ENCODE measurements at places on chromosomes 6 and 20. TPM values are rescaled to one million over a fixed set of nuclear protein-coding genes. Genes with fewer than 3 reads are reported as not detected.

GRCh38 chr6:74253261-74253660 lies 557.3 kb downstream of the CD109 start:
- DNase-seq, result no peak

Gene ESR1
- total RNA-seq, result 9.4 TPM

DNA sequence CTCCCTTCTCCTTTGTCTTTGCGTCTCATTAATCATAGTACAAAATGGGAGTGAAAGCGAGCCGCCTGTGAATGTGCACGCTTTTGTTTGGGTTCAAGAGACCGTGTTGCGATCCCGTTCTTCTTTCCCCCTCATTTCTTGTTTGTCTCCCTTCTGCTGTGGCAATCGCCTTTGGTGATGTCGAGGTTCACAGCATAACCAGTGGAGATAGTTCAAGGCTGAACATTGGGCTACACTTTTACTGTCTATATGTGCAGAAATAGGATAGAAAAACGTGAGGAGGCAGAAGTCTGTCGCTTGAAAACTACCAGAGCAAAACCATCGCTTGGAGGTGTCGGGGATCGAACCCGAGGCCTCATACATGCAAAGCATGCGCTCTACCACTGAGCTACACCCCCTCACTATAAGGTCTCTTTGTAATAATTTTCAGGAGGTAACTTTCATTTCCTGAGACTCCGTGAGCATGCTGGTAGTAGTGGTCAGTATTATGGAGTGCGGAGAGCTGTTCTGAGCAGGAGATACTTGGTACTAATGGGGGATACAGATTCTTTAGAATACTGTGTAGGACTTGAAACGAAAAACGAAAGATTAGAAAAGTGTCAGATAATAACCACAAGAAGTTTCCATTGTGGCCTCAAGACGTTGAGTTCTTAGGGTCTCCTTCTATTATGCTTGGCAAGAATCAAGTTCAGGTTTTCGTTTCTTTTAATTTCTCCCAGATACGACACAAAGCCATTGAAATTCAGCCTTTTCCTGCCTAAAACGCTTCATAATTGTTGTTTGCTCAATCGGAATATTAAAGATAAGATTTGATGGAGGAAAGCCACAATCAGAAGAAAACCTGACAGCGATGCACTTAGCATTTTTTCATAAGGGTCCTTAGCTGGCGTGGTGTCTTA lies 106.6 kb downstream of the TRIM27 start:
- no peak for DNase-seq

DNA sequence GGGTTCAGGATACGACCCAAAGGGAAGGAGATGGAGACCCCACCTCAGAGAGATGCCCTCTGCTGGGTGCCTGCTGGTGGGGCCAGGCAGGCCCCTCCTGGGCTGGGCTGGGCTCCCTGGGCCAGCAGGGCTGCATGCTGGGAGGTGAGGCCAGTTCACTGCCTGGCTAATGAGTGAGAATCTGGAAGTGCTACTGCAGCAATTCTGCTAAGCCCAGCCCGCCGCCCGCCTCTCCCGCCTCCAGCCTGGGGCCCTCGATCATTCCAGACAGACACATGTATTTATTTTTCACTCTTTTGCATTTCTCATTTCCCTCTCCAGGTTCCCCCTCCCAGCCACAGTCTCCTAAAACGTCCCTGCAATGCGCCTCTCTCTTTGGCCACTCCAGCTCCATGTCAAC lies 79.6 kb downstream of the CDH22 start:
- no peak for DNase-seq

DNA sequence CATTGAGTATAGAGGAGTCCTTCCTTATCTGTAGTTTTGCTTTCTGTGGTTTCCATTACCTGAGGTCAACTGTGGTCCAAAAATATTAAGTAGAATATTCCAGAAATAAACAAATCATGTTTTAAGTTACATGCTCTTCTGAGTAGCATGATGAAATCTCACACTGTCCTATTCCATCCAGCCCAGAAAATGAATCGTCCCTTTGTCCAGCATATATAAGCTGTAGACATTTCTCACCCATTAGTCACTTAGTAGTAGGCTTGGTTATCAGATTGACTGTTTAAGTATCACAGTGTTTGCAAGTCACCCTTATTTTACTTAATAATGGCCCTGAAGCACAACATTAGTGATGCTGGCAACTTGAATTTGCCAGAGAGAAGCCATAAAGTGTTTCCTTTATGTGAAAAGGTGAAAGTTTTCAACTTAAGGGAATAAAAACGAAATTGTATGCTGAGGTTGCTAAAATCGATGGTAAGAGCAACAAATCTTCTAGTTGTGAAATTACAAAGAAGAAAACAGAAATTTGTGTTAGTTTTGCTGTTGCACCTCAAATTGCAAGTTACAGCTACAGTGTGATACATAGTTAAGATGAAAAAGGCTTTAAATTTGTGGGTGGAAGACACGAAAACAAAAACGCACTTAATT lies 198.6 kb upstream of the SIM1 start:
- no peak for DNase-seq

DNA sequence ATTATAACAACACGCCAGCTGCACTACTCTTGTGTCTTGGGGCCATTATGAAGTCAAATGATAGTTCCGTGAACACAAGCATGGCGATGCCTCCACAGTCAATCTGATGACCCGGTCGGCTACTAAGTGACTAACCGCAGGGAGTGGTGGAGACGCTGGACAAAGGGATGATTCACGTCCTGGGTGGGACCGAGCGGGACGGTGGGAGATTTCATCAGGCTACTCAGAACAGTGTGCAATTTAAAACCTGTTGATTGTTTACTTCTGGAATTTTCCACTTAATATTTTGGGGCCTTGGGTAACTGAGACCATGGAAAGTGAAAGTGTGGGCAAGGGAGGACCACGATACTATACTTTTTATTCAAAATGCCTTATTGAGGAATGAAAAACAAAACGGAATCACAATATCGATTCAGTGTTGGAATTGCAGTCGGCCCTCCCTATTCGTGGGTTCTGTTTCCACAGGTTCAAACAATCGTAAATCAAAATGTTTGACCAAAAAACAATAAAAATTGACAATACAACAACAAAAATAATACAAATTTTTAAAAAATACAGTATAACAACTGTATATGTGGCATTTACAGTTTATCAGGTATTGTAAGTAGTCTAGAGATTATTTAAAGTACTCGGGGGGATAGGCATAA lies 66.5 kb downstream of the MYLK4 start:
- DNase-seq, result no peak

Gene GSTA2
- not detected for total RNA-seq

Gene TOX2
- total RNA-seq, result 1.1 TPM

Gene TMEM217
- total RNA-seq, result 0.56 TPM

GRCh38 chr6:8182902-8183665 lies 80.7 kb upstream of the EEF1E1 start:
- no peak for DNase-seq

DNA sequence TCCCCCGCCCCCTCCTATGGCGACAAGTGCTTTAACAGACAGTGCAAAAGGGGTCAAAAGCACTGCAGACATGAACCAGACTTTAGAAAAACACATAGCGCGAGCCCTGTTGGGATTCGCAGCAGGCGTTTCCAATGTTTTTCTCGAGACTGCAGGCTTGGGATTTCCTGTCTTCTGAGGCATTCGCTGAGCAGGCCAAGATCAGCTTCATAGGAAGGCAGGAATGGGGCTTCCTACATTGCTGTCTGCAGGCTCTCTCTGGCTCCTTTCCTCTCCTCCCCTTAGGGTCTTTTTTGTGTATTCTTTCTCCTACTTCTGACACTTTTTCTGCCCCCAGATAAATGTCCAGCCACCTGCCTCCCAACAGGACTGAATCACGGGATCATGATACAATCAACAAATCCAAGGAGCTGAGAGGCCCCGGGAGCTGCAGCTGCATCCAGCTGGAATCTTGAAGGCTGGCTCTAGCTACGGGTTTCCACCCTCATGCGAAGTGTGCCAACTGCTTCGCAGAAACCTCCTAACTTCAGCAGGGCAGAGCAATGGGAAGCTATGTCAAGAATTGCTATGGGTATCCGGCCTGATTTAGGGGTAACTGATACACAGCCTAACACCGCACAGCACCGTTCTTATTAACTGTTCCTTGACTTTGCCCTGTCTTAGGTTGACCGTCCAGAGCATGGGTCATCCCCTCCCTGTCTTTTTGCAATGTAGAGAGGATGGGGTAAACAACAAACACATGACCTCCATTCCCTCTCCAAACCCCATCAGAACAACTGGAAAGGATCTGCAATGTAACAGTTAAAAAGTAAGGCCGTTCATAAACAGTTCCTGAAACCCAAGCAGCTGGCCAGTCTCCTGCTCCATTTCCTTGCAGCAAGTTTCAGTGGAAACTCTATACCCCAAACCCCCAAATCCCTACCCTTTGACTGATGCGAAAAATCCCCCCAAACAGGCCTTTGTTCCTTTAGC lies 31.5 kb downstream of the SNX5 start:
- no peak for DNase-seq

- DNase-seq, result peak; percentile 86
These were observed 61.3 kb upstream of the EPB41L1 start for GRCh38 chr20:36093025-36093803.

GRCh38 chr20:17969884-17970409 lies 1.1 kb downstream of the MGME1 start:
- DNase-seq, result no peak

DNA sequence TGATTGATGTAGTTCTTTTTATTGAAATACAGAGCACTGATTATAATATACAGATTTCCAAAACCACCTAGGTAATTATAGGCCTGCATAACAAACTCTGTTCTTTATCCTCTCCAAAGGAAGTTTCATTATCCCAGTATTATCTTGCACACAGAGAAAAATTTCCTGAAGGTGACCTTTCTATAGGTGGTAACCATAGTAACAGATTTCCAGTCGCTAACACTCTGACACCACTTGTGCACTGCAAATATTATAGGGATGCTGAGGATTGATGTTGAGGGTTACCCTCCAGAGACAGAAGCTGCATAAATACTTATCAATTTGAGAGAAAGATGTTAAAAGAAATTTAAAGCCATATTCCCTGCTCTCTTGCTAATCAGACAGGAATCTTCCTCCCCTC lies 274.5 kb upstream of the NRSN1 start:
- no peak for DNase-seq

DNA sequence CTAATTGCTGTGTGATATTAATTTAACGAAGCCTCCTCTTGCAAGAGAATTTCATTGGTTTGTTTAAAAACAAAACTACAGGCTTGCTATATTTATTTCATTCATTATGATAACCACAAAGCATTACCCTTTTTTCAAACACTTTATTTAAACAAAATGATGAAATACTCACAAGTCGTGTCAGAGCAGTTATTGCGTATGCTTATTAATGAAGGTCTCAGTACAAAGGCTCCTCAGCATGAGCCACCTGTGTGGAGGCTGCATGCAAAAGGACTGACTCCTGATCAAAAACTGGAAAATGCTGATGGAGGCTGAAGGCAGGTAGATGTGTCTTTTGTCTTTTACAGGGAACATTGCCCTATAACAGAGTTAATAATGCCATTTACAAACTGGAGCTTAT lies 130.5 kb downstream of the CRYBG1 start:
- DNase-seq, result no peak

- no peak for DNase-seq
These were observed 49.3 kb upstream of the MTRF1L start for GRCh38 chr6:153051801-153052200.

GRCh38 chr20:931401-931800 lies 15.3 kb upstream of the ANGPT4 start:
- DNase-seq, result no peak

DNA sequence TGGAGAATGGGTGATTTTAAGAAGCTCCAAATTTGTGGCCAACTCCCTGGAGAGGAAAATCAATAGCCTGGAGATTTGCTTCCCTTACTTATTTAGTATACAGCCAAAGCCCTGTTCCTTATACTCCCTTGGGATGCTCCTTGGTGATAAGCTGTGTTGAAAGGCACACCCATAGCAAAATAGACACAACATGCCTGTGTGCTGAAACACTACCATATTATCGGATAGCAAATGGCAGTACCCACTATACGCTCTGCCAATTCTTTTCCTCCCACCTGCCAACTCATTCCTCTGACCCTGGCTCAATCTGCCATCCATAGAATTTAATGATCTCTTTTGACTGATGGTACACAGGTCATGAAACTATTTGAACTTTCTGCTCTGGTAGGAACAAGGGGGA lies 98.2 kb downstream of the CLIC5 start:
- DNase-seq, result no peak

GRCh38 chr6:108295676-108296075 lies 822 bp downstream of the AFG1L start:
- no peak for DNase-seq

DNA sequence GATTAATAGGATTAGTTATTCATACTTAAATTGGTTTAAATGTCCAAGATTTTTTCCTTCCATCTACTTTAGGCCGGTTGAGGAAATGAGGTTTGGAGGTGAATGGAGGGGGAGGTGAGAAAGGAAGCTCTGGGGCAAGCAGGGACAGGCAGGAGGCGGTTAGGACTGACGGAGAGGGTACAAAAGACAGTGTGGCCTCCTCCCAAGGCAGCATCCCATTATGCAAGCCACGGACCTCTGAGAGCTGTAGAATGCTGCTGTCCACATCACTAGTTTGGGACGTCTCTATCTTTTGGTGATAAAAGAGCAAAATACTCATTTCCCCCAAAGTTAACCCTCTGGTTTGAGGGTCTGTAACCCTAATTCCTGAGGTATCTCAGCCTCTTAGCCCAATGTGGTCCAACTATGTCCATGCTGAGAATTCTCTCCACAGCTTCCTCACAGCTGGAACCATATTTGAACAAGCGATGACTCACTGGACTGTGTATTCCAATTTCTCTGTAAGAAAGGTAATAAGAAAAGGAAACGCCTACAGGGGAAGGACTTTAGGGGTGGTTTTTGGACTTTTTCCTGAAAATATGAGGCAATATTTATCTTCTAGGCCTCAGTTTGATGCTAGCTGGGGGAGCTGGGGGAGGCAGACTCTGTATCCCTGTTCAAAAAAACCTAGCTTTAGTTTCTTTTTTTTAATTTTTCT lies 172.2 kb downstream of the TFAP2B start:
- DNase-seq, result no peak

- peak; percentile 72 for DNase-seq
These were observed 131.5 kb downstream of the TAF4 start for GRCh38 chr20:61933951-61934715.

DNA sequence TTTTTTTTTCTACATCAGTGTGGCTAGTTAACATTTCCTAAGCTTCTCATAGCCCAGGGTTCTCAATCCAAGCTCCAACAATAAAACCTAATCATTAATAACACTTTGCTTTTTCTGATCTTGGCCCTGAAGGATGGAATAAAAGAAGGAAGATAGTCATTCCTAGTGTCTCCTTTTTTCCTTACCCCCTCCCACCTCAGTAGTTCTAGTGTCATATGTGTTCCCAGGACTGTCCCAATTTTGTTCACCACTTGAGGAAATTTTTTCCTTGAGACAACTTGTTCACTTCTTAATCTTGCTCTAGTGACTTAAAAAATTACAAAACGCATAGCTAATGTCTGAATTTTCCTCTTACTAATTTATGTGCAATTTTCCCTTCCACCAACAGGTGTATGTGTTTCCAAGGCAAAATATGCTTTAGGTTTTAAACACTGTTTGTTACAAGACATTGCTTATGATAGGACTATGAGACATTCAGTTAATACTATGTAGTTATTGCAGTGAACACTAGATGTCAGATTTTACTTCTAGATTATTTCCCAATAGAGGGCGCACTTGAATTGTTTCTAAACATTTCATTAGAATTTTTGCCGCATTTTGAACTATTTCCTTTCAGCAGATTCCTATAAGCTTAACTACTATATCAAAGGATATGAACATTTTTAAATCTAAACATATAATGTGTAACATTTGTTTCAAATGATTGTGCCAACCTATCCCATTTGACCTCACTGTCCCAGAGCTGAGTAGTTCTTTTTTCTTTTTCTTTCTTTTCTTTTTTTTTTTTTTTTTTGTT lies 18.5 kb upstream of the C6orf141 start:
- DNase-seq, result no peak

GRCh38 chr6:35264550-35265274 lies 5.2 kb downstream of the ZNF76 start:
- no peak for DNase-seq

Gene HRH3
- not detected for total RNA-seq

Gene ZNF334
- 1.1 TPM for total RNA-seq

Data from posterior vena cava (tissue), 2 donors.